ENCODE measurements at places on chromosomes 7 and 10.

GRCh38 chr7:127903892-127904669, 127.2 kb downstream of the LRRC4 start:
- no peak for DNase-seq

DNA sequence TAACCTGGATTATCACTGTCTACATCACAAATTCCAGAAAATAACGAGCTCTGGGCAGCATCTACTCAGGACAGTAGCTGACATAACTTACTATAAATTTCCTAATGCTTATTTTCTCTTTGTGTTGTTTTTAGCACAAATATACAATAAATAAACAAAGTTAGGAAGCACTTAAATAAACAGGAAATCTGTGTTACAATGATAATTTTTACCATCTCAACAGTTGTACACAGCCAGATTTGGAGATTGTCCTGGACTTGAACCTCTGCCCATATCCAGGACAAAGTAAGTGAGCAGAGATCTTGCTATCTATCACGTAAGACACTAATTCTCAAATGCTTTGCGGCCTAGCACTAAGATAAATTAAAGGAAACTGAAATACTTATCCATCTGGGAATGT, 48.7 kb downstream of the TSPAN12 start:
- no peak for DNase-seq

DNA sequence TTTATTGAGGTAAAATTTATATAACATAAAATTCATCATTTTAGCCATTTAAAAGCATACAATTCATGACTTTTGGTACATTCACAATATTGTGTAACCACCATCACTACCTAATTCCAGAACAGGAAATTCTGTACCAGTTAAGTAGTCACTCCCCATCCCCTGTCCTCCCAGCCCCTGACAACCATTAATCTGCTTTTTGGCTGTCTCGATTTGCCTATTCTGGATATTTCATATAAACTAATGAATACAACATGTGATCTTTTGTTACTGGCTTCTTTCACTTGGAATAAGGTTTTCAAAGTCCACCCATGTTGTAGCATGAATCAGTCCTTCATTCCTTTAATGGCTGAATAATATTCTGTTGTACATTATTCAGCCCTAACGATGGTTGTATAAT, 115.6 kb upstream of the KLF14 start:
- DNase-seq = no peak

- no peak for DNase-seq
Measured at GRCh38 chr7:77271766-77272165, 72.1 kb upstream of the FGL2 start.

DNA sequence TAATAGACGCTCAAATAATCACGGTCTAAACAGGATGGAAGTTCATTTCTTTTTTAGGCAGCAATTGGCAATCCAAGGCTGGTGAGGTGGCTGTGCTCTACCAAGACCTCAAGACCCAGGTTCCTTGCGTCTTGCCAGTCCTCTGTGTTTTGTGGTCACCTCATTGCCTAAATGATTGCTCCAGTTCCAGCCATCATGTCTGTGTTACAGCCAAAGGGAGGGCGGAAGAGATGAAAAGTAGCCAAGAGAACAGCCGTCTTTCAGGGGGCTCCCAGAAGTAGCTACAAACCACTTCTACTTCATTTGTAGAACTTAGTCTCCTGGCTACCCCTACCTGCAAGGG, 19.2 kb upstream of the C10orf67 start:
- DNase-seq = no peak

GRCh38 chr7:80481196-80481884, 30.5 kb downstream of the GNAT3 start:
- no peak for DNase-seq

GRCh38 chr7:54946764-54947163, 72.1 kb upstream of the EGFR start:
- no peak for DNase-seq

DNA sequence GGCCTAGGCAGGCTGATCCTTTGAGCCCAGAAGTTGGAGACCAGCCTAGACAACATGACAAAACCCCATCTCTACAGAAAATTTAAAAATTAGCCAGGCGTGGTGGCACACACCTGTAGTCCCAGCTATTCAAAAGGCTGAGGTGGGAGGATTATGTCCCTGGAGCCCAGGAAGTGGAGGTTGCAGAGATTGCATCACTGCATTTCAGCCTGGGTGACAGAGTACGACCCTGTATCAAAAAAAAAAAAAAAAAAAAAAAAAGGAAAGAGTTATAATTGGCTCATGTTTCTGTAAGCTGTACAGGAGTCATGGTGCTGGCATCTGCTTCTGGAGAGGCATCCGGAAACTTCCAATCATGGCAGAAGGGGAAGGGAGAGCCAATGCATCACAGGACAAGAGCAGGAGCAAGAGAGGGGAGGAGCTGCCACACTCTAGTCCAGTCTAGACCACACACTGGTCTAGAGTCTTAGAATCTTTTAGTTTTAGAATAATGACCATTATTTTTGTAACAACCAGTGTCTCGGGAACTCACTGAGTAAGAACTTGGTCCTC, 16.8 kb downstream of the DOCK1 start:
- DNase-seq = no peak

- DNase-seq = no peak
Measured at GRCh38 chr7:137454246-137454724, 110.8 kb upstream of the PTN start.

GRCh38 chr10:128160297-128160711, 34.1 kb upstream of the MKI67 start:
- DNase-seq = no peak

DNA sequence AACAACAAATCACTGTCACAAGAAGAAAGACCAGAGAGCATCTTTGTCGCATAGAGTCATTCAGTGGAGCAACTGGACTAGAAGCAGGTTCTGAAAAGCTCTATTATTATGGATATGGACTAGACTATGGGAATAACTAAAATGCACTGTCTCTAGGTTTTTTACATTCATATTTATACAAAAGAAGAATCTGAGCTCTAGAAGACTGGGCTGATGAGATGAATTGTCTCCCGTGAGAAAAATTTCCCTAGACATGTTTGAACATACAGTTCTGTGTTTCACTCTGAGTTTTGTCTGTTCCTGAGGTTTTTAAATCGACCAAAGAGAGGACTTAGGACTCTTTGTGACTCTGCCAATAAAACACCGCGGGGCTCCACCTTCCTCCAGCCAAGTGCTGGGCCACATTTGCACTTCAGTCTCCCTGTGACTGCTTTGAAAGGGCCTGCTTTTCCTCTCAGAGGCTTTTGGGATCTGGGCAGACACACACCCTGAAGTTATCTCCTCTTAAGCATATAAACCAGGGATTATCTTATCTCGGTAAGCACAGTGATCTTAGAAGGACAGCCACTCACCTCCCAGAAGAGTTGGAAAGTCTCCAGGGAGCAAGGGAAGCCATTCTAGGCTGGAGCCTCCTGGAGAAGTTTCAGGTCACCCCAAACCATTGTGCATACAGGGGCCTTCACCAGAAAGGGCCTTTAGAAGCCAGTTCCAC, 101.0 kb upstream of the JCAD start:
- no peak for DNase-seq

DNA sequence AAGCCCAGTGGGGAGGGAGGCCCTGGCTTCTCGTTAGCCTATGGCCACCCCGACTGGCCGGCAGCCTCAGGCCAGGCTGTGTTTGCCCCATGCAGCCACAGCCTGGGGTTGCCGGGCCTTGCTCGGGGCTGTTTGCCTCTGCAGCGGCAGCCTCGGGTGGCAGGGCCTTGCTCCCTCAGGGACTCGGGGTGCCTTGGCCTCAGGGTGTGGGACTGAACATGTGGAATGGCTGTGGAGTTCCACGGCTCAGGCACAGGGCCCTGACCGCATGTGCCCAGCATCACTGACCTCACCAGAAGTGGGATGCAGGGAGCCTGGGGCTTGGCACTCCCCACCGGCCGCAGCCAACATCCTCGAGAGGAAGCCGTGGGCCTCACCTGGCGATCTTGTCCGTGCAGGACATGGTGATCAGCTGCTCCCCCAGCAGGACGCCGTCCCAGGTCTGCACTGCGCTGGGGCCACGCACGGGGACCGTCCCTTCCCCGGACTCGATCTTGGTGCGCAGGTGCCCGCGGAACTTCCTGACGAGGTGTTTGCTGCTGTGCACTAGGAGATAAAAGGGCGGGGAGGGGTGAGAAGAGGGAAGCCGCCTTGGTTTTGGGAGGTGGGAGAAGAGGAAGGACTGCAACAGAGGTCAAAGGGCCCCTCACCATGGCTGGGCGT, 160.5 kb downstream of the WDR37 start:
- no peak for DNase-seq

DNA sequence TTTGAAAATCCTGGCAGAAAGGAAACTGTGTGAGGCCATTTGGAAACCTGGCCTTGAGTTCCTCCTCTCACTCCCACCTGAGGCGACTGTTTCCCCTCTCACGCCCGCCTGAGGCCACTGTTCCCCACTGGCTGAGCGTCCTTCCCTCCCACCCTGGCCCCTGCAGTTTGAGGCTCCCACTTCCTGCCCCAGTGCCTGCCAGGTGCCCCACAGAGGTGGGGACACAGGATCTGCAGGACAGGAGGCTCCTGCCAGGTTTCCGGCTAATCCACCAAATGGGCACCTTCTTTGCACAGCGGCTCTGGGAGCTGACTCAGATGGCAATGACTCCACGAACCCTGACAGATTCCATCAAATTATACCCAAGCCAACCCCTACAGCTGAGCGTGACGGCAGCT, 24.3 kb upstream of the LARP4B start:
- DNase-seq = no peak

DNA sequence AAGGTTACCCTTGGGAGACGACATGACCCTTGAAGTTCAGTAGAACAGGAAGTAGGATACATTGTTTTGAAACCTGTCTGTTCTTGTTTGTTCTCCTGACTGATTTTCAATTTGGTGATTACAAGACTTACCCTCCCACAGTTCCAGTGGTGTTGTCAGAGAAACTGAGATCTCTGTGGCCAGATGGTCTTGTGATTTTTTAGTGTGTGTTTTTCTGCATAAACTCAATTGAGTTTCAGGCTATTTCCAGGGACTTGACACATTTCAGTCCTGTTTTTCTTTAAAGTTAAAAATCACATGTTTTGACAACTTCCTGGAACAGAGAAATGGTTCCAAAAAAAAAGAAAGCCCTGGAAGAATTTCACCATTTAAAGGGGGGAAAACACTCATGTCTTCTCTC, 22.3 kb downstream of the PIK3CG start:
- DNase-seq = no peak

DNA sequence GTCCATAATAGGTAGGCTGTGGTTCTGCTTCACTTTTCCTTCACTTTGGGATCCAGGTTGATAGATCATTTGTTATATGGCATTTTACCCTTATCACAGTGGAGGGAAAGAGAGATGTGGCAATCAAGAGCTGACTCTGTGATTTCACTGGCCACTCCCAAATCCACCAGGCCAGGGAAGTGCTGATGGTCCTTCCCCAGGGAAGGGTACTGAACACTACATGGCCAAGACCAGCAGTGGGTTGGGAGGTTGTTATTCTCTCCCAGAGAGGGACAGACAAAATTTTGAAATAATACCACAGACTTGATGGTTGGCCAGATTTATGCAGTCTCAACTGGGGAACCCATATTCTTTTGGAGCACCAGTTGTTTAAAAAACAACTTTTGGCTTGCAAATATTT, 102.5 kb downstream of the SND1 start:
- no peak for DNase-seq

GRCh38 chr10:71251319-71251718, 38.9 kb downstream of the UNC5B start:
- no peak for DNase-seq

DNA sequence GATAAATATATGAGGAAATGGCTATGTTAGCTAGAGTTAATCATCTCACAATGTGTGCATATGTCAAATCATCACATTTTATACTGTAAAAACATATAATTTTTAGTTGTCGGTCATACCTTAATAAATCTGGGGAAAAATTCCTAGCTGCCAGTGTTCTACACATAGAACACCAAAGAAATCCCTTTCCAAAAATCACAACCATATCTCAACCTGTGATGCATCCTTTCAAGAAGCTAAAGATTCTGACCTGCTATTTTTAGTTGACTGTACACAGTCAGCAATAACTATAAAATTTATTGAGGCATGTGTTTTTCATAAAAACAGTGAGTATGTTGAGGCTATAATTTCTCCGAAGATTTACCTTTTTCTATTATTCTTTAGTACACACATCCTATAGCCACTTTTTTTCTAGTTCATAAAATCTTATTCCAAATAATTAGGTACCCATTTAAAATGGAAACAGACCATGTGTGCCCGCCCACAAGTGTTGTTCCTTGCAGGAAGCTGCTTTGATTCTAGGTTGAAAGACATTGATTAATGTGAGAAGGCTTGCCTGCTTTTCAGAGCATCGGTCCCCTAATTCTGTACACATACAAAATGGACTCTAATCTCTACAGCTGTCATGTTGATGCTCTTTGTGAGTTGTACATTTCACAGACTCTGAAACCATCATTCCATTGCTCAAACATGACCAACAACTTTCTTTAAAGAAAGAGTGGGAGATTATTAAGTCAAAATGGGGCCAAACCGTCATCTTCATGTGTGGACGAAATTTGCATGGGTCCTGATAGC, 117.5 kb upstream of the LRRN3 start:
- no peak for DNase-seq

DNA sequence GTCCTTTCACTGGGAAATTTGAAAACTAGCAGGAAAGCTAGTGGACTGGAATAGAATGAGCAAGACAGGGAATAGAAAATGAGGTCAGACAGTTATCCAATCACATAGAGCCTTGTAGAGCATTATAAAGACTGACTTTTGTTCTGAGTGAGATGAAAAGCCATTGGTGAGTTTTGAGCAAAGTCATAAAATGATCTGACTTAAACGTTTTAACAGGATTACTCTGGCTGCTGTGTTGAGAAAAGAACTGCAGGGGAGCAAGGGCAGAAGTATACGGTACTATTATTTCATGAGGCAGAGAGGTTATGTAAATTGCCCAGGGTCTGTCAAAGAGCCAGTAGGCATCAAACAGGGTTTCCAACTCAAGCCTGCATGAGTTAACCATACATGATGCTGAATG, 393.4 kb downstream of the TFEC start:
- no peak for DNase-seq

- no peak for DNase-seq
Measured at GRCh38 chr10:62856021-62856420, 39.9 kb upstream of the EGR2 start.

- no peak for DNase-seq
Measured at GRCh38 chr7:129553899-129554461, 51.6 kb downstream of the SMKR1 start.

- DNase-seq = no peak
Measured at GRCh38 chr7:99693427-99694200, 13.8 kb upstream of the CYP3A5 start.

DNA sequence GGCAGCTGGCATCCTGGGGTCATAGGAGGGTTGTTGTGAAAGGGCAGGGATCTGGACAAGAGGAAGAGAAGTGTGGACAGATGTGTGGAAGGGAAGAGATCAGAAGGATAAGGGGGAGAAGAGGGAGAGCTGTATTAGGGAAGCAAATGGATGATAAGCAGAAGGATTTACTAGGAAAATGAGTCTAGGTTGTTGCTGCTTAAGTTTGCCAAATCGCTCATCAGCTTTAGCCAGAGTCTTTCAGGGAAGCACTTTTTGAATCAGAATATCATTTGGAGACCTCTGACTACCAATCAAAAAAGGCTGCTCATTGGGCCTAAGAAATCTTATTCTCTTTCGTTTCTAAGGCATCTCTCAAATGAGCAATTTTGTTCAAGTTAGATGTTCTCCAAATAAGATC, 2.6 kb upstream of the CSGALNACT2 start:
- no peak for DNase-seq

Measured in activated CD4-positive, CD25-positive, alpha-beta regulatory T cell (primary cell).